GM23248 (cell line): ENCODE measurements at places on chromosomes 11 and 22.
A peak's percentile ranks its signal among the peaks of the same experiment; 100 is the strongest.

- peaks cover 2% of the 10 kb centered on the region; the same call in 1 of the 2 replicates for H3K36me3 ChIP-seq
- H3K4me3 ChIP-seq: peak overlapping the region; percentile 75
- DNase-seq: no peak
- H3K27ac ChIP-seq: peak overlapping the region; percentile 41
Measured at GRCh38 chr22:37052386-37053309, 1.1 kb downstream of the KCTD17 start.

- H3K27ac ChIP-seq: no peak overlapping the region
- peaks cover 10% of the 10 kb centered on the region; the same call in 1 of the 2 replicates for H3K4me1 ChIP-seq
- DNase-seq: peak; percentile 93
- H3K36me3 ChIP-seq: no peaks in the 10 kb centered on the region
Measured at GRCh38 chr11:68659158-68659921, 25.0 kb upstream of the GAL start.

DNA sequence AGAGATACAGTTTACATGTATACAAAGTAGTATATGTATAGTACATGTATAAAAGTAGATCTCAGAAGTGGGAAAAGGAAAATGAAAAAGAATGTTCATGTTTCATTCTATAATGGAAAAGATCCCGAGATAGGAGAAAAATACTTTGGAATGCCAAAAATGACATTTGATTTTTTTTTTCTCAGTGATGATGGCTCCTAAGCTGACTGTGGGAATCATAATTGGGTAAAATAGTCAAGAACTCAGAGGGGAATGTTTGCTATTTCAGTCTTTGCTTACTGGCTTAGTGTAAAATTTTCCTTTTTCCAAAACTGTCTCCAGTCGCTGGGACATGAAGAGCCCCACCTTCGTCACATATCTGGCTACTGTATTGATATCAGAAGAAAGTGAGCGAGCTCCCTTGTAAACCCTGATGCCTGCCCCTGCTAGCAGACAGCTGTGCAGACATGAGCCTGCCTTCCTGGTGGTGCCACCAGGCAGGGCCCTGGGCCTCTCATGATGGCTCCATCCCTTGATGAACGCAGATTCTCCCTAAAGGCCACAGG, 944.6 kb downstream of the NTM start:
- no peaks in the 10 kb centered on the region for H3K4me1 ChIP-seq
- no peak for DNase-seq
- no peak overlapping the region for H3K4me3 ChIP-seq
- no peak overlapping the region for H3K27ac ChIP-seq
- no peaks in the 10 kb centered on the region for H3K36me3 ChIP-seq

DNA sequence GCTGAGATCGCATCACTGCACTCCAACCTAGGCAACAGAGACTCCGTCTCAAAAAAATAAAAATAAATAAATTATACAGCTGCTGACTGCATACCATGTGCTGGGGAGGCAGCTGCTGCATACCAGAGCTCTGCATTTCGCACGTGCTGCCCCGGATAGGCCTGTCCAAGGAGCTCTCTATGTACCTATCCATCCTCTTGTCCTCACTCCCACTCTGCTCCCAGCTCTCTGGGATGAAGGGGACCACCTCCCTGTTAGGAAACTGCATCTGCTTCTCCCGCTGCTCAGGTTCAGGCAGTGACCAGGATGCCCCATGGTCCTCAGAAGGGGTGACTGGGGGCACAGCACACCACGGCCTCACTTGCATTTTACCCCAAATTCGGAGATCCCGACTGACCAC, 302.3 kb downstream of the BRD1 start:
- DNase-seq: no peak
- no peaks in the 10 kb centered on the region for H3K27me3 ChIP-seq
- H3K27ac ChIP-seq: no peak overlapping the region
- no peaks in the 10 kb centered on the region for H3K36me3 ChIP-seq
- no peaks in the 10 kb centered on the region for H3K4me1 ChIP-seq
- H3K4me3 ChIP-seq: no peak overlapping the region

GRCh38 chr22:39518996-39519680, 1.2 kb upstream of the ATF4 start:
- peak overlapping the region; percentile 86 for H3K4me3 ChIP-seq
- H3K27me3 ChIP-seq: no peaks in the 10 kb centered on the region
- peaks cover 35% of the 10 kb centered on the region for H3K36me3 ChIP-seq
- peaks cover 20% of the 10 kb centered on the region for H3K4me1 ChIP-seq
- H3K27ac ChIP-seq: peak overlapping the region; percentile 96

DNA sequence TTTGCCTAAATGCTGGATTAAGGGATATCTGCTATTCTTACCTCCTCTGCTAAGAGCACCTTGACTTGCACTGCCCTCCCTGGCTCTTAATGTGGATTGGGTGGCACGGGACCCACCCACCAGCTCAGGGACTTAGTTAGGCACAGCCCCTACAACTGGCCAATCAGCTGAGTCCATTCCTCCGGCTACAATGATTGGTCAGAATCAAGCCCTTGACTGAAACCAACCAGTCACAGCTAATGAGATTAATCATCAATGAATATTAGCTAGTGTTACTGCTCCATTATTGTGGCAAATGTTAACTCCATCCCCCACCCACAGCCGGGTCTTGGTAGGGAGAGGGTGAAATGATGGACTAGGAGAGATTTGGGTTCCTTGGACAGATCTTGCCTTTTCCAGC, 328.0 kb downstream of the MN1 start:
- peaks cover 37% of the 10 kb centered on the region for H3K4me1 ChIP-seq
- no peak overlapping the region for H3K4me3 ChIP-seq
- no peak overlapping the region for H3K27ac ChIP-seq
- H3K36me3 ChIP-seq: no peaks in the 10 kb centered on the region
